DMS153 (cell line): ENCODE measurements at places on chromosomes 12 and 14.

DNA sequence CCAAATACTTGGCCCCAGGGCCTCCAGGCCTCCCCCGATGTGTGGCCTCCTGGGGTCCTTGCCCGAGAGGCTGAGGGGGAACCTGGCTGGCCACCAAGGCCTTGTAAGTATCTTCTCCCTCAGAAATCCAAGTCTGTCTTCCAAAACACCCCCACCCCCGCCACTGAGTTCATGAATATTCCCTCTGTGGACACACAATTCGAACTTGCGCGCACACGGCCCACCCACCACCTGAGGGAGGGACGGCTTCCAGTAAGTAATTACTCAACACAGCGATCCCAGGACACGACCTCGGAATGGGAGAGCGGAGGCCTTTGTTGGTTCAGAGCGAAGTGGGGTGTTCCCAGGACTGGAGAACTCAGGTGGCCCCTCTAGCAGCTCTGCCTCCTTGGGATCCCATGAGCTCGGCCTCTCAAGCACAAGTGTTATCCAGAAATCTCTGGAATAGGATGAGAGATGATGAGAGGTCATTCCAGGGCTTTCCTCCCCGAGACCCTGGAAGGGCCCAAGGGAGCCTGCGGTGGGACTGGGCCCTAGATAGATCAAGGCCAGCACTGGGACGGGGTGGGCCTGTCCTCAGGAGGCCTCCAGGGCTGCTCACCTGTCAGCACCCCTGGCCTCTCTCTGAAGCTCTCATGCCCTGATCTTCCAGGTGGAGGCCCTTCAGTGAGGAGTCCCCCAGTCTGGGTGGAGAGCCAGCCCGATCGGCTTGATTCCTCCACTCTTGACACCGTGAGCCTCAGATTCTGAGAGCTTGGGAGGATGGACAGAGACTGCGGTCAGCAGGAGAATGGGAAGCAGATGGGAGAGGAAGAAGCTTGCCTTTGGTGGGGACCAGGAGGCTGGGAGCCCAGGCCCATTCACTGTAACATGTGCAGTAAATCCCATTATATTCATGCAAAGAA lies 219.0 kb upstream of the RTL1 start:
- DNase-seq = no peak

DNA sequence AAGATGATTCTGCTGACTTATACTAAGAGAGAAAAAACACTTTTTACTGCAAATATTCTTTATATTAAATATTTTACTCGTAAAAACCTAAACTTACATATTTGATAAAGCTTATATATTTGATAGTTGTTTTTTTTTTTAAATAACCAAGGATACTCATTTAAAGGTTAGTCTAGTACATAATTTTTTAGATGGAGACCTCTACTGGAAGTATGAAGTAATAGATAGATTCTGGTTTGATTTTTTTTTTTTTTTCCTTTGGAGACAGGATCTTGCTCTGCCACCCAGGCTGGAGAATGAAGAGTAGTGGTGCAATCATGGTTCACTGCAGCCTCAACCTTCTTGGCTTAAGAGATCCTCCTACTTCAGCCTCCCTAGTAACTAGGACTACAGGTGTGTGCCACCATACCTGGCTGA lies 16.4 kb downstream of the ARID2 start:
- no peak for DNase-seq

GRCh38 chr14:65035049-65035448 lies 48.4 kb downstream of the FNTB start:
- no peak for DNase-seq

DNA sequence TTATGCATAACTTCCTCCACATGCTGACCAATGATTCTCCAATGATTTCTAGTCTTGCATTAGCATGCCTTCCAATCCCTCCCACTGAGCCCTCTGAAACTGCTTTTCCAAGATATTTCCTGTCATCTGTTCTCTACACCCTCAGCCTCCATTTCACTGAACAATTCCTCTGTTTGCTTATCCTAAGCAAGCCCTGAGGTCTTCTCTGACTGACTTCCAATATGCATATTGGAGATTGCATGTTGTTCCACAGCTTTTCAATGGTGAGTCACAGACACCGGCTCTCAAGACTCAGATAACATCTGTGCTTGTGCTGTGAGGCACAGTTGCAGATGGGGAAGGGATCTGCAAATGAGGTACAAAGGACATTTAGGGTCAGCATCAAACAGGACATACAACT lies 141.0 kb downstream of the SLC16A7 start:
- DNase-seq = no peak

DNA sequence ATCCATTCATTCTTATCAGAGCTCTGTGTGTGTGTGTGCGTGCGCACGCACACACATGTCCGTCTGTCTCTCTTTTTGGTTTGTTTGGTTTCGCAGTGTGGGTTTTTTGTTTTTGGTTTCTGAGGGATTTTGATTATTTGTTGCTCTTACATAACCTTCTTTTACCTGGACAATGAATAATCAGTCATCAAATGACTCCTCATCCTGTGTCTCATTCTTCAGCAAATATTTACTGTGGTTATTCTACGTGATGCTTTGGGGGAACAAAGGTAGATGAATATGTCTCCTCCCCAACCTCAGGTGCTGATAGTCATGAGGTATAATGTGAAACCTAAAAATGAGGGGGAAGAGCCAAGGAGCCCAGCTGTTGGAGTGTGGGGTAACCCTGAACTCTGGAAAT lies 92.4 kb downstream of the SAMD4A start:
- no peak for DNase-seq

DNA sequence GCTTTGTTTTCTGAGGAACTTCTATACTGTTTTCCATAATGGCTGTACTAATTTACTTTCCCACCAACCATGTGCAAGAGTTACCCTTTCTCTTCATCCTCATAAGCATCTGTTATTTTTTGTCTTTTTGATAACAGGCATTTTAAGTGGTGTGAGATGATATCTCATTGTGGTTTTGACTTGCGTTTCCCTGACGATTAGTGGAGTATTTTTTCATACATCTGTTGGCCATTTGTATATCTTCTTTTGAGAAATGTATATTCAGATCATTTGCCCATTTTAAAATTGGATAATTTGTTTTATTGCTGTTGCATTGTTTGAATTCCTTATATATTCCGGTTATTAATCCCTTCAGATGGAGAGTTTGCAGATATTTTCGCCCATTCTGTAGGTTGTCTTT lies 10.2 kb upstream of the HMGA2 start:
- no peak for DNase-seq

DNA sequence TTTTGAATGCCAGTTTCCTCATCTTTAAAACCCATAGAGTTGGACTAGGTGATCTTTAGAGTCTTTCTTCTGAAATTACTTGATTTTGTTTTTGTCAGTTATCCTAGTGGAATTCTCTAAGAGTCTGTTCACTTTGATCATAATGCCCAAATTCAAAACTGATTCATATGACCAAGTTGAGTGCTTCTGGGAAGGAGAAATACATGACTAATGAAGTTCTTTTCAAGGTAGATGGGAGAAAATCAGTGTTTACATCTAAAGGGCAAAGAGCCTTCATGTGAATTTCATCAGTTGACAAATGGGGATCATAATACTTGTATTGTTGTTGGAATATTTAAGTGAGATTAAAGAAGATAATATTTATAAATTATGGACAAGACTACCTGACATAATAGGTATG lies 53.2 kb downstream of the ERC1 start:
- DNase-seq = no peak

DNA sequence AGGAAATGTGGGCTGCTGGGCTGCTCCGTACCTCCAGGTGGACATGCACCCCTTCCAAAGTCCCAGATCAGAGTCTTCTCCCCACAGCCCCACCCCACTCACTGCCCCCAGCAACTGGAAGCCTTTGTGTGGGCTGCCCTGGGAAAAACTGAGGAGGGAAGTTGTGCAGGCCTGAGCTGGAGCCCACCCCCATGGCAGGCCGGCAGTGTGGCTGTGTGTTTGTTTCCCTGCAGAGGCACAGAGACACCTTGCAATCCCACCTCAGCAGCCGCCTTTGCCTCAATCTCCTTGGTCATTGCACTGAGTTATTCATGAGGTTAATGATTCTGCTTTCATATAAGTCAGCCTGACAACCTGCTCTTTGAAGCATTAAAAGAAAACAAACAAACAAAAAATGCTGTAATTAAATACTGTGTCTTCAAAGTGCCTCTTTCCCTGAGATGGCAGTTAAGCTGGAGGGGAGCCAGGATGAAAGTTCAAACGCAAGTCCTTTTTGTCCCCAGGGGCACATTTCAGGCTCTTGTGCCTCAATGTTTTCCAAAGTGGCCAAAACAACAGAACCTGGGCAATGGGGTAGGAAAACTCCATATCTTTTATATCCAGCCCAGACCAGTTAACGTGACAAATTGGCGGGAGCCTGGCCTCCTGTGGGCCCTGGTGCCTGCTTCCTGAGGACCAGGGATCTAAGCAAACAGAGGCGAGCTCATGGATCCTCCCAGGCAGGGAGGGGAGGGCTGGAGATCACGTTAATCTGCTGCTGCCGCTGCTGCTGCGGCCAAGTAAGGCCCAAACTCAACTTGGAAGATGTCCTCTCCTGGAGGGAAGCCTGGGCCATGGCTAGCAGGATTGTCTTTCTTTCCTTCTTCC lies 51.9 kb upstream of the TSPAN11 start:
- DNase-seq = peak; percentile 72

GRCh38 chr12:117456076-117456475 lies 94.7 kb upstream of the NOS1 start:
- no peak for DNase-seq

DNA sequence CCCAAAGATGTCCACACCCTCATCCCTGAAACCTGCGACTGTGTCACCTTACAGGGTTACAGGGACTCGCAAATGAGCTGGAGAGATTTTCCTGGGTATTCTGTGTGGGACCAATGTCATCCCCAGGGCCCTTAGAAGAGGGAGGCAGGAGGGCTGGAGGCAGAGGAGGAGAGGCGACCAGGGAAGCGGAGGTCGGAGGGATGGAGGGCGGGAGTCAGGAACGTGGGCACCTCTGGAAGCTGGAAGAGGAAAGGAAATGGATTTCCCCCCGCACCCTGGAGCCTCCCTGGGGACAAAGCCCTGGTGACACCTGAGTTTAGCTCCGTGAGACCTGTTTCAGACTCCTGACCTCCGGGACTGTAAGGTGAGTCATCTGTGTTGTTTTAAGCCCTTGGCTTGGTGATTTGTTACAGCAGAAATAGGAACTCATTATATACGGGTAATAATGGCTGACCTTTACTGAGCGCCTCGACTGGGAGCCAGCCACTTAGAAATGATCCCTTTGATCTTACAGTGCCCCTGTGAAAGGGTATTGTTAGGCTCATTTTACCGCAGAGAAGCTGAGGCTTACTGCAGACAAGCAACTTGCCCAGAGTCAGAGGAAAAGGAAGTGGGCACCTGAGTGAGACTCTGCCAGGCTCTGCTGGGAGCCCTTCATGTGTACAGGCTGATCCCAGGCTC lies 29.3 kb upstream of the FZD10 start:
- peak; percentile 51 for DNase-seq

DNA sequence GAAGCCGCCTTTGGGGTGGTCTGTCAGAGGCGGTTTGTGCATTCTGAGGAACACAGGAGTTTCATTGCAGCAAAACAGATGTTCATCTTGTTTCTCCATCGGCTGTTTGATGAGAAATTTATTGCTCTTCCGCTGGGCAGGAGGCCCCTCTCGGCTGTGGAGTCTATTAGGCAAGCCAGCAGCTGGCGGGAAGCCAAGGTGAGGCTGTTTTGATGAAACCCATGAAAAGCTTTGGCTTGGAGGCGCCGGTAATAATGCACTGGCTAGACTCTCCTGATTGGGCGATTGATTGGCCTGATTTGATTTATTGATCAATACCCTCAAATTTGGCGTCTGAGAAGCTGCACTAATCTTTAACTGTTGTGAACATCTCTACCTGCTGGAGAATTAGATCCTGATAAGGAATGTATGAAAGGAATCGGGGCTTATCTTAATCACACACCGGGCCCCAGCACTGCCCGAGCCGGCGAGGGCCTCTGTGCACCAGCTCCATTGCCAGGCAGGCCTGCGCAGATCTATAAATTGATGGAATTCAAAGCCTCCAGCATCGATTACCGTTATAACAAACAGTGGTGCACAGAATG lies 187.7 kb downstream of the PHETA1 start:
- DNase-seq = peak; percentile 30

DNA sequence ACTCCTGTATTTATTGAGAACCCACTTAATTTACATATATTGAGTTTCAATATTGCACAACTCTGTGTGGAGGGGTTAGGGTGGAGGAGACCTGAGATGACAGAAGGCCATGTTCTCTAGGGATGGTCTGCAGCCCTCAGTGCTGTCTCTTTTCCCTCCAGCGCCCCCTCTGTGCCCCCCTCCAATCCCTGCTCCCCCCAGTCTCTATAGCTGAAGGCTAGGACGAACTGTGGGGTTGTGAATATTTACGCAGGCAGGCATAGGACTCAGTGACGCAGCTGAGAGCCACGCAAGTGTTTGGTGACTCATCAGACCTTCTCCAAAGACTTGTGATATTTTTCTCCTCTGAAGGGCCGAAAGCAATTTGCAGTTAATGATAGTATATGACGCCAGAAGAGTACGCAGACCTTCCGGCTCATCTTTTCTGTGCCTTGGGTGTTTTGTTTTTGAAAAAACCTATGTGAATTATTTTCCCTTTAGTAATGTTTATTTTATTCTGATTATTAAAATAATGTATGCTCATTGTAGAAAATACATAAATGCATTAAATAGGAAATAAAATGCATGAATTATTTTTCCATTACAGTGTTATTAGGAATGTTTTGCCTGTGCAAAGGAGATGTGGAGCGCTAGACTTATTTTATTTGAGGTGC lies 85.3 kb downstream of the SLC25A47 start:
- no peak for DNase-seq

DNA sequence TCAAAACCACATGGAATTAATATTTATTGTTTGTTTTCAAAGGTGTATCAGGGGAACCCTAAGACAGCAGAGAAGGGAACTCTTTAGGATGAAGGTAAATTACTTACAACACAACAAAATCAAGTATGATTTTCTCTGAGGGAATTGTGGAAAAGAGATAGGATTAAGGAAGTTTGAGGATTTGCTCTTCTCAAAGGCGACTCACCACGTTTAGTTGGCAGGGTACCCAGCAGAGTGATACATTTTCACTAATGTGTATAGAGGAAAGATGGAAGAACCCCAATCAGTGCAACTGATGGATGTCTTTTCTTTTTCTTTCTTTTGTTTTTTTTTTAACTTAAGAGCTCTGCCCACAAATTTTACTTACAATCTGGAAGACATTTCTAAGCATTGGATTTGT lies 499.2 kb downstream of the CCER1 start:
- DNase-seq = no peak

DNA sequence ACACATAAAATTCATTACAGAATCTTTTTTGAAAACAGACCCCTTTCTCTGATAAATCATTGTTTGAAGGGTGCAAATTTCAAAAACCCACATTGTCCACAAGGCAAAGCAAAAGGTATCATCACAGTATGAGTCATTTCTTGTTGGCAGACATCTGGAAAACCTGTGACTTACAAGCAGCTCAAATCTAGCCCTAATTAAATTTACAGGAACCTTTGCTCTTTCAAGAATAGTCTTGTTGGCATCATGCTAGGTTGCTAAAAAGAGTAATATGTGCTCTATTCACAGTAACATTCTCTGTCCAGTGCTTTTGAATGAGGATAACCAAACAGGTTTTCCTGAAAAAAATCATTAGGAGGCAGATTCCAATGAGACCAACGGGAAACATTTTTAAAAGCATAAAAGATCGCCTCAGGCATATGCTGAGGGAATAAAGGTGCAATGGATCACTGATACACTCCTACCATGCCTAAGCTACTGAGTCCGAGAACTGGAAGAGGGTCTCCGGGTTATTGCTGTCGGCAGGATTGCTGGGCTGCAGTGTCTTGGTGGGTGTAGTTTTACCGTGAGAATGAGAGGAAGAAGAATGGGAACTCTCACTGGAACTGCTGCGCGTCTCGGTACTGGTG lies 55.5 kb upstream of the TTC7B start:
- DNase-seq = no peak
